ENCODE measurements at places on chromosomes 5 and 9.

DNA sequence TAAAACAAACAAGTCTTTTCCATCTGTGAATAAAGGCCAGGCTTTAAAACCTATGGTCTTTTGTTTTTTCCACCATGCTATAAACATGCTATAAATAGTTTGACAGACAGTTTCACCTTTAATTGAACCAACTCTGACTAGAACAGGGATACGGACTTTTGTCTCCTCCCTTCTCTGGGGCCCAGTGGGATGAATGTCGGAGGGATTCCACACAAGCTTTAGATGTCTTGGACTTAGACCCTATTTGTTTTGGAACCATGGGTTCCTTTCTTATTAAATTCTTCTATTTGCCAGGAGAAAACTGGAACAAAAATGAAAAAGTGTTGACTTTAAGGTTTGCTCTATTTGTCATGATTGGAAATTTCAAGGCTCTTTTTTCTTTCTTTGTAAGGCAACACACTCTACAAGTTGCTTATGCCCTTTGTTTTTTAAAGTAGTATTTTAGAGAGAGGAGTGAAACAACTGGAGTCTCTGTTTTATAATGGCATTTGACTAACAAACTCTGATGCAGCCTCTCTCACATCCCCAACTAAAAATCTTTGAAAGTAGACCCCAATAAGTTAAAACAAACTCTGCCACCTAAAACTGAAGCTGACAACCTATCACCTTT lies 145.3 kb downstream of the MLLT3 start:
- no peak for DNase-seq

DNA sequence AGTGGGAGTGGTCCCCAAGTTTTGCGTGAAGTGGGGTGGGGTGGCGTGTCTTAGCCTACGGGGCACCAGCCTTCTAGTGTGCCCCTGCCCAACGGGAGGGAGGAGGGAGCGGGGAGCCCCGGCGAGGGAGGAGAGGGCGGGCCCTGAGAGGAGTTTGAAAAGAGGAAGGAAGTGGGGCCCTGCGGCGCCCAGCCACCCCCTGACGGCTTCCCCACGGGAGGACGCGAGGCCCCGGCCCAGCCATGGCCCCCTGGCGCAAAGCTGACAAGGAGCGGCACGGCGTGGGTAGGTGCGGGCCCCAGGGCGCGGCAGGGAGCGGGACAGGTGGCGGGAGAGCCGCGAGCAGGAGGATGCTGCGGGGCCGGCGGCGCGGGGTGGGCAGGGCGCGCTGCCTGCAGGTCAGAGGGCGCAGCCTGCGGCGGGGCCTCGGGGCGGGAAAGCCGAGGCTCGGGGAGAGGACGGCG lies at the start of gene DOCK2:
DOCK2 (plus strand) TSS at position 191 of the 464 bp plus-strand sequence; CDS start at position 243, 52 bp downstream.
- no peak for DNase-seq

GRCh38 chr5:172284611-172284980 lies 1.0 kb upstream of the UBTD2 start:
- no peak for DNase-seq

GRCh38 chr5:88683506-88684135 lies 199.4 kb downstream of the MEF2C start:
- peak; percentile 38 for DNase-seq

DNA sequence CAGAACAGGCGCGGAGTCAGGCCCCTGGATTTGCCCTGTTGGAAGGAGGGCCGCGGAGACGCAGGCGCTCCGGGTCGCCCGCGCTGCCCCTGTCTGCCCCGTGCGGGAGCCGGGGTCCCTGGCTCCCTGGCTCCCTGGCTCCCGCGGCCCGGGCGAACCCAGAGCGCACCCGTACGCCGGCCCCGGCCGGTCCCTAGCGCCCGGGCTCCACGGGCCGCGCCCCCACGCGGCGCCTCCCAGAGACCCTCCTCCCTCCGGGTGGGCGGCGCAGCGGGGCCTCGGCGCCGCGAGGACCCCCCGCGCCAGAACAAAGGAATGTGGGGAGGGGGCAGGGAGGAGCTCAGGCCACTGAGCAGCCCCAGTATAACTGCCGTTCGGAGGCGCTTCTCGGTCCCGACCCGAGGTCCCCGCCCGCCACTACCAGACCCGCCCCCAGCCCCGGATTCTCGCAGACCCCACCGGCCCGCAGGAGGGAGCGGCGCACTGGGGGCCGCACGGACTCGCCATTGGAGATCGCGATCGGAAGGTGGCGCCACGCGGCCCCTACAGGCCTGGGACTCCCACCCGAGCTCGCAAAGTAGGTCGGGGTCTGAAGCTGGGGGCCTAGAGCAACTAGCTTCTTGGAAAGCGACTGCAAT lies 2.4 kb downstream of the NFIL3 start:
- DNase-seq, result no peak

GRCh38 chr5:157540707-157541446 lies 34.7 kb downstream of the ADAM19 start:
- no peak for DNase-seq

- no peak for DNase-seq
These were observed 113.2 kb upstream of the ERCC6L2 start for GRCh38 chr9:95762322-95762721.

DNA sequence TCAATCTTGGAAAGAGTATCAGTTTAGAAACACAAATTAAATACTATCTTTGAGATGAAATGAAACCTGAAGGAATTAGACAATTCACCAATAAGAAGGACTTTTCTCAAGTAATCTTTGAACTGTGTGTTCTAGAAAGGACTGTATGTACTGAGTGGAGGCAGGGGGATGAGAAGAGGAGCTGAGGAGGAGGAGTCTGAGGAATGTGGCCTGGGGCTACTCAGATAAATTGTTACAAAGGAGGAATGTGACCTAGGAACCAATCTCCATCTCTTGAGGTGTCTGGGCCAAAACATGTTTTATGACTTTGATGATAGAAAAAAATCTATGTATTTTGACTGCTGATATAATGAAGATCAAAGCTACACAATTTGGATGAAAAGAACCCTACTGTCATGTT lies 124.3 kb upstream of the ANKRD55 start:
- DNase-seq, result no peak

GRCh38 chr5:132839426-132840301 lies 9.2 kb upstream of the SHROOM1 start:
- DNase-seq, result no peak

GRCh38 chr5:168885324-168886120 lies 306.4 kb upstream of the PANK3 start:
- DNase-seq, result no peak

- DNase-seq, result no peak
These were observed 7.4 kb downstream of the SLC44A1 start for GRCh38 chr9:105251733-105252404.

- peak; percentile 48 for DNase-seq
These were observed 19.8 kb downstream of the IL12B start for GRCh38 chr5:159310511-159310910.

GRCh38 chr5:42970636-42971559 lies 69.2 kb downstream of the ANXA2R start:
- DNase-seq, result no peak

DNA sequence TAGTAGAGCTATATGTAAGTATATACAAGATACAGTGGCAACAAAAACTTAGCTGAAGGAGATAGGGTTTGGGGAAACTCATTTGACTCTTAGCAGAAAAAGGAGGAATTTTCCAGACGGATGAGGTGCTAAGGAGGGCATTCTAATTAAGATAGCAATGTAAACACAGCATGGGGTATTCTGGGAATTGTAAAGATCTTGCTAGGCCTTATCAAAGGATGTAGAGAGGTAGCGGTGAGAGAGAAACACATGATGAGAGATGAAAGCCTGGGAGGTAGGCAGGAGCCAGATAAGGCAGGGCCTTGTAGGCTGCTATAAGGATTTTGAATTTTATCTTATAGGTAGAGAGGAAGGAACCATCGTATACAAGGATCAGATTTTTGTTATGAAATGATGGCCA lies 106.6 kb upstream of the KCNN2 start:
- DNase-seq, result no peak

DNA sequence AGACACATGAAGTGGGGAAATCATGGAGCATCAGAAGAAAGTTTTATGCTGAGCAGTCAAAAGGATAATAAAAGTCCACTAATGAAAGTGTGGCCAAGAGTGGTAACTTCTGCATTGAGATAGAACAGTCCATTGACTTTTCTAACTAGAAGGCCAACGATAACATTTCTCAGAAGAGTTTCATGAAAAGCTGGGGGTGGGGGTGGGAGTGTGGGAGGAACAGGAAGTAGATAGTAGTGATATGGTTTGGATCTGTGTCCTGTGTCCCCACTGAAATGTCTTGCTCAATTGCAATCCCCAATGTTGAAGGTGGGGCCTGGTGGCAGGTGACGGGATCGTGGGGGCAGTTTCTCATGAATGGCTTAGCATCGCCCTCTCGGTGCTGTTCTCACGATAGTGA lies 36.2 kb upstream of the SNAPC3 start:
- no peak for DNase-seq

GRCh38 chr5:126531543-126532120 lies 63.4 kb downstream of the ALDH7A1 start:
- no peak for DNase-seq

DNA sequence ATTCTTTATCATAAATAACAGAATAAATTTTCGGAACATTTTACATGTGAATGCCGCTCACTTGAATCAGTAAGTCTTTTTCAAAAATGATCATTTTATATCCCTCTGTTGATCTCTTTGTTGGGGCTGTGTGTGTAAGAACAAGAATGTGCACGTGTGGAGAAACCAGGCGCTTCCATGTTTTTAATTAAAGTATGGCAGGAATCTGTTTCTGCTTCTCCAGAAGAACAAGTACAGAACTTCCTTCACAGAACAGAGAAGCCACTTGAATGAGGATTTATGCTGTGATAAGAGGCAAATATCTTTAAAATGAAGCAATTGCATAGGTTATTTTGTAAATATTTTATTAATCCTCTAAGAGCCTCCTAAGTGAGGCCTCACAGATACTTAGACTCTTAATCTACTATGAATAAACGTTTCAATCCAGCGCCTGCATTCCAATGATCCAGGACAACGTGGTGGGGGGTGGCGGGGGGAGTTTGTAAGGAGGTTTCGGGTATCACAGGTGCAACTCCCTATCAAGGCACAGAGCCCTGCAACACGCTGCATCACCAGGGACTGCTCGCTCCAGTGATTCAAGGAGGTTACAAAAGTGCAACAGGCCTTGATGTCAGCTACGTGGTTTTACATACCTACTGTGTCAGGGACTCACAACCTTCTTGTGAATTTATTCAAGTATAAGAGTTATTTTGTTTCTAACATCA lies 409.2 kb downstream of the BNC2 start:
- DNase-seq, result no peak

DNA sequence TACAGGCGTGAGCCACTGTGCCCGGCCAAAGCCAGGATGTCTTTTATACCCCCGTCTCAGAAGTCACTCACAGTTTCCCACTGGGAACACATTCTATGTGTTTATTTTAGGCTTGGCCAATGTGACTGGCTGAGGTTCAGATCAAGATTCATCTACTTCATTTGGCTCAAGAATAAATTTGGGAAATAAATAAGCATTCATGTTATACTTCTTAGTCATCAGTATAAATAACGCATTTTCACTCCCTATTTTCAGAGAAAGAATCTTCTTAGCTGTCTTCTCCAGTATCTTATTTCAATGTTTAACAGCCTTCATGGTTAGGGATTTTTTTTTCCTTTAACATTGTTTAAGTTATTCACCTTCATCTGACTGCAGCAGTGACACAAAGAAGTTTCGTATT lies 11.8 kb downstream of the S100Z start:
- no peak for DNase-seq

DNA sequence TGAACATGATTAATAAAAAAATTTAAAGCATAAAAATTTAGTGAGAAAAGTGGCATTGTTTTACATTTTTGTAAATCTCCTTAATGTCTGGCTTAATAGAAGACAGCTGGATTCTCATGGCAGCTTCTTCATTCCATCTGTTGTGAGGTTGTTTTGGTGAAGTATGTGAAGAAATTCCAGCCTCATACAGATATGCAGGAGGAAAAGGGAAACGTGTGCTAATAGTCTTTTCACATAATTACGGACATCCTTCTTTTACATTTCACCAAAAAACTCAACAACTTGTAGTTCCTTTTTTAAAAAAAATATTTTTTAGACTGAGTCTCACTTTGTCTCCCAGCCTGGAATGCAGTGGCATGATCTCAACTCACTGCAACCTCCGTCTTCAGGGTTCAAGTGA lies 46.9 kb downstream of the HACD4 start:
- no peak for DNase-seq

DNA sequence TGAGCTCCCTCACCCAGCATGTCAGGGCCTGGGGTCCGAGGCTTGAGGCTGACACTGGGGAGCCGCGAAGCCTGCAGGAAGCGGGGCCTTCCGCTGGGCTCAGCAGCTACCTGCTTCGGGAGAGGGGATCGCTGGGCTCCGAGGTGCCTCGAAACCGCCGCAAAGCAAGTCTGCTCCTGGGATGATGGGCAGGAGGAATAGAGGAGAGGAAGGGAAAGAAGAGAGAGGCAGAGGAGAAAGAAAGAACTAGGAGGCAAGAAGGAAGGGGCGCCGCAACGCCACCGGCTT lies 1.5 kb upstream of the PRDM12 start:
- DNase-seq, result no peak

GRCh38 chr5:124156415-124156996 lies 589.9 kb downstream of the ZNF608 start:
- DNase-seq, result no peak

- DNase-seq, result no peak
These were observed 3.5 kb downstream of the LECT2 start for GRCh38 chr5:135951257-135951656.

DNA sequence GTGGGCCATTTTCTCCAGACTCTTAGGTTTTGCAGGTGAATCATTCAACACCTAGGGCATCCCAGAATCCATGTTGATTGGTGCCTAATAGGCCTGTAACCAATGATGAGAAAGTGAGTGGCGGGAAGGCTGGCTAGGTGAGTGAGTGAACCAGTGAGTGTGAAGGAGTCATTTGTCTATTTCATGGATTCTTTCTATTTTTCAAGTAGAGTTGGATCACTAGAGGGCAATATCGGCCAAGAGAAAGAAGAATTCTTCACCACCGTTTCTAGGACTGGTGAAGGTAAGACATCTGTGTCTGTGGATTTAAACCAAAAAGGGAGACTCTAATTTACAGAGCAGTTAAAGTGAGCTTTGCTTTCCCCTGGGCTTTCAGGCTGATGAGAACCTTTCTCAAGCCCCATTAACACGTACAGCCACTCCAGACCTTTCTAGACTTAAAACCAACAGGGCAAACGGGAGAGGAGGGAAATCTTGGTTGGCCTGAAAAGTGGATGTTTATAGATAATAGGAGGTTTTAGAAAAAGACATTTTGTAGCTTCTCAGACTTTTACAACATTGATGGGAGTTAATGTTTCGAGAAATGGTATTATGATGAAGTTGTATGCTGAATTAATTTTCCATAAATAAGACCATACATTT lies 114.3 kb upstream of the IL12B start:
- peak; percentile 55 for DNase-seq

GRCh38 chr5:80654054-80654390 lies 430 bp upstream of the MSH3 start:
- DNase-seq, result no peak

Data from NCI-H1436 (cell line).